Neural progenitor cell (in vitro differentiated cells): ENCODE measurements at places on chromosomes 5 and 9. TPM values are rescaled to one million over a fixed set of nuclear protein-coding genes. Genes with fewer than 3 reads are reported as not detected.

- DNase-seq: peak; percentile 68
Observed at GRCh38 chr5:129459777-129460671, at the start of gene ADAMTS19. ADAMTS19 (plus strand) TSS chr5:129460298; CDS start chr5:129460392, 94 bp downstream.

DNA sequence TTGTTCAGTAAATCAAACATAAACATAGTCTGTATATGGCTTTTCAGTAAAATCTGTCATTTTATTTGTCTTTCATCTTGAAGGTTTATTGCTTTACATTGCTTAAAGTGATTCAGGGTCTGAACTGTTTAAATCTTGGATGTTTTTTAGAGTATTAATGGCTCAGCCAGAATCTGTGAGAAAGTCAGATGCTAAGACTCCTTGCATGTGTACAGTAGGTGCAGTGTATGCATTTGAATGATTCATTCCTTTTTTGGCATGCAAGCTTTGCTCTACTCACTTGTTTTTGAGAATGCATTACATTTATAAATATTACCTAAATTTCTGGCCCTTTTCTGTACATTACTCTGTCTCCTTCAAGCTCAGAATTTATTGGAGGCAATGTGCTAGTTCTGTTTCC is 271.0 kb upstream of the RIOK2 start:
- no peak for DNase-seq

DNA sequence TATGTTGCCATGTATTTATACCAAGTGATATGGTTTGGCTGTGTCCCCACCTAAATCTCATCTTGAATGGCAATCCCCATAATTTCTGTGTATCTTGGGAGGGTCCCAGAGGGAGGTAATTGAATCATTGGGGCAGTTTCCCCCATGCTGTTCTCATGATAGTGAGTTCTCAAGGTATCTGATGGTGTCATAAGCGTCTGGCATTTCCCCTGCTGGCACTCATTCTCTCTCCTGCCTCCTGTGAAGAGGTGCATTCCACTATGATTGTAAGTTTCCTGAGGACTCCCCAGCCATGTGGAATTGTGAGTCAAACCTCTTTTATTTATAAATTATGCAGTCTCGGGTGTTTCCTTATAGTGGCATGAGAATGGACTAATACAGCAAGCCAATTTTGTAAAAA is 140.8 kb upstream of the ADAMTSL1 start:
- DNase-seq: no peak

- peak; percentile 95 for DNase-seq
Observed at GRCh38 chr9:34646211-34647083, at the start of gene GALT. GALT (plus strand) TSS chr9:34646675; CDS start chr9:34646705, 30 bp downstream.

DNA sequence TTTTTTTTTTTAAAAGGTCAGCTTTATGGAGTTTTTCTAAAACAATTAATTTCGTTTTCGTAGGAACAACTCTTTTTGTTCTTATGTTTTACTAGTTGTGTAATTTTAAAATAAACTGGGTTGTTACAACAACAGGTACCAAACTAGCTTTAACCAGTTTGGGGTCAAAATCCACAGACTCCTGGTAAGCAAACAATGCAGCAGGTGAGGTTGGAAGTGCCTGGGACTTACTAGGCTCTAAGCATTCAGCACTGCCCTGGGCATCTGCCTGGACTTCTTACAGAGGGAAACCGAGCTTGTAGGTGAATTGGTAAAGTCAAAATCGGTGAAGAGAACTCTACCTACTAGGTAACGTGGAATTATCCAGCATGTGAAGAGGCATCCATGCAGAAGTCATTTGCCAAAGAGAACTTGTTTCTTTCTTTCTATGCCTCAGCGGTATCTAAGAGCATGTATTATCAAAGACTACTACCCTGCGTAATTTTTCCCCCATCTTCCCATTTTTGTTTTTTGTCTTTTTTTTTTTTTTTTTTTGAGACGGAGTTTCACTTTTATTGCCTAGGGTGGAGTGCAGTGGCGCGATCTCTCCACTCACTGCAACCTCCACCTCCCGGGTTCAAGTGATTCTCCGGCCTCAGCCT is 145.4 kb downstream of the KCTD16 start:
- DNase-seq: no peak

GRCh38 chr9:31623511-31623910 is 760.9 kb upstream of the ACO1 start:
- DNase-seq: no peak

- no peak for DNase-seq
Observed at GRCh38 chr9:116592970-116593369, 94.1 kb upstream of the TRIM32 start.

GRCh38 chr5:92741906-92742305 is 839.1 kb downstream of the NR2F1-AS1 start:
- no peak for DNase-seq

GRCh38 chr5:143318270-143318669 is 85.2 kb downstream of the NR3C1 start:
- no peak for DNase-seq

GRCh38 chr5:55868846-55869245 is 17.7 kb downstream of the IL31RA start:
- DNase-seq: no peak

GRCh38 chr5:124790301-124790894 is 44.0 kb upstream of the ZNF608 start:
- DNase-seq: no peak

GRCh38 chr5:98282521-98282920 is 490.9 kb upstream of the RGMB start:
- no peak for DNase-seq

DNA sequence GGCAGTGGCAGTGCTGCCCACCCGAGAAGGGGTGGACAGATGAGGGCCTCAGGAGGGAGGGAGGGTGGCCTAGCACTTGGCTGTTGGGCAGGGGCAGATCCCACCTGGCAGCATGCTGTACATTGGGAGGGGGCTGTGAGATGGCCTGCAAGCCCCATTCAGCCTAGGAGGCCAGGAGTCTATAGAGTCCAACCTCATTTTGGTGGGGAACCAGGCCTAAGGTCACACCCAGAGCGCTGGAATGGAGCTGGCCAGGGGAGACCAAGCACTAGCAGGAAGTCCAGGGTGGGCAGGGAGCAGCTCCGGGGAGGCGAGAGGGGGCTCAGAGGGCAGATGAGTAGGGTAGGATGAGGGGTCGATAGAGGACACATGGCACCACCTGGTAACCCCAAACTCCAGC is 22.9 kb downstream of the TRIM14 start:
- DNase-seq: no peak

GRCh38 chr9:4020755-4021296 is 279.0 kb downstream of the GLIS3 start:
- no peak for DNase-seq

- no peak for DNase-seq
Observed at GRCh38 chr9:22405869-22406659, 40.6 kb upstream of the DMRTA1 start.

- DNase-seq: peak; percentile 79
Observed at GRCh38 chr5:146291421-146292074, 47.1 kb upstream of the POU4F3 start.

The AMBP gene
- total RNA-seq: 0.56 TPM in 1 of 2 replicates, not detected in the other

The PDZD2 gene
- 1.1 and 1.4 TPM in 2 replicates for total RNA-seq

The TMC1 gene
- total RNA-seq: not detected in 2 replicates

The DAB2IP gene
- total RNA-seq: 24.3 and 41.7 TPM in 2 replicates

The INSYN2B gene
- total RNA-seq: 0.06 and 0.26 TPM in 2 replicates

The LCN9 gene
- total RNA-seq: 2.4 and 6.6 TPM in 2 replicates

The MUSK gene
- 0.22 and 0.24 TPM in 2 replicates for total RNA-seq

The CEP72 gene
- 17.2 and 21.5 TPM in 2 replicates for total RNA-seq

The ZER1 gene
- total RNA-seq: 14.7 and 28.2 TPM in 2 replicates

The TMEM174 gene
- total RNA-seq: not detected in 2 replicates
